Camera-type eye (tissue), 1 donor: ENCODE measurements at places on chromosomes 5 and 9. TPM values are rescaled to one million over a fixed set of nuclear protein-coding genes. Genes with fewer than 3 reads are reported as not detected.

Gene GABRB2
- total RNA-seq, result 16.1 TPM

Gene RANBP3L
- 2.0 TPM for total RNA-seq

Gene SLC26A2
- total RNA-seq, result 17.7 TPM

Gene ZBED3
- 7.3 TPM for total RNA-seq

Gene SWI5
- total RNA-seq, result 20.0 TPM
